ENCODE measurements at places on chromosomes 4 and X.

DNA sequence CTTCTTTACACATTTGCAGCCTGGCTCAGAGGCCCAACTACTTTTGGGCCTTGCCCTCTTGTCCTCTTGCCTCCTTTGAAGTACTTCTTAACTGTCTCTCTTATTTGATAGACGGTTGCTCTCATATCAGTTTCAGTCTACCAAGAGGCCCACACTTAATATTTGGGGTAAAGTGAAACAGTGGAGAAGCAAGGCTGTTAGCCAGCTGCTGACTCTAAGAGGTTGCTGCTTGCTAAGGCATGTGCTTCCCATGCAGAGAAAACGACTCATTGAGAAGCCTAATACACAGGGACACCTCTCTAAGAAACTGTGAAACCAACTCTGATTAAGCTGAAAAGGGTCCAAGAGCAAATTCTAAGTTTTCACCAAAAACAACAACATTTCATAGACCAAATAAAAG is 94.6 kb downstream of the PPP3CA start:
- DNase-seq, result no peak

DNA sequence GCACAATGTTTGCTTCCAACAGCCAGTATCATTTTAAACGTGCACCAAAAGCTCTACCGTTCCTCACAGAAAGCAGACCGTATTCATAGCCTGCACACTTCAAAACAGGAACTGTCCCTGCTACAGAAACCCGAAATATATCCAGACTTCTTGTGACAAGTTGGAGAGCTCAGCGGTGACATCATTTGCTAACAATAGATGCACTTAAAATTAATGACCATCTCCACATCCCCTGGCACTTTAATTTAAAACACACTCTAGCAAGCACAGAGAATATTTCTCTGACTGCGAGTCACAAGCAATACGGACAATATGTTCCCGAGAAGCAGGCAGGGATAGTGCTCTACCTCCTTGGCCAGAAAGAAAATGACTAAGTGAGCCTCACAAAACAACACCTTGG is 2.5 kb downstream of the NYX start:
- DNase-seq, result no peak

GRCh38 chr4:15320121-15320678 is 107.6 kb upstream of the C1QTNF7 start:
- DNase-seq, result no peak

DNA sequence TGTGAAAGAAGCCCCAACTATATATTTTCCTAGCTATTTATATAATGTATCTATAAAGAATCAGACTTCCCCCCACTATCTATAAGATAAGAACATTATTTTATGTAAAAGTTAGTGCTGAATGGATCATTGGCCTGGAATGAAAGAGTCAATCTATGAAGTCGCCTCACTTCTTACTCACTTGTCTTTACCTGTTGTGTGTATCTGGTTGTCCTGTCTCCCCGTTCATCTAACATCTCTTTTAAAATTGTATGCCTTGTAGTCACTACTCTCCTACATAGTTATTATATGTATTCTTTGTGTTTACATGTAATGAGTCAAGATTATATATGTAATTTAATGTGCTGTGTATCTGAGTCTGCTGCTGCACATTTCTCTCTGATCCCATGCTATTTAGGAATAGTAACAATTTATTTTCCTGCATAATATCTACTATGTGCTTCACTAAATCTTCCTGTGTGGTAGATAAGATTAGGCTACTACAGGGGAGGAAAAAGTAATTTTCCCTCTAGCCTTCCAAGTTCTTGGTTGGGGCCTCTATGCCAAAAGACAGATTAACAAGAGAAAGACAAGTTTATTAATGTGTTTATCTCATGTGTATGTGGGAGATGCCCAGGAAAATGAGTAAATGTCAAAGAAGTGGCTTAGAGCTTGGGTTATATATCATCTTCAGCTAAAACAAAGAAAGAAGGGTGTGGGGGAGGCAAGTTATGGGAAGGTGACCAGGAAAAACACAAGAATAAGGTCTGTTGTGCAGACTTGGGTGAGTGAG is 77.6 kb upstream of the FRMPD4 start:
- DNase-seq, result no peak

GRCh38 chrX:46831765-46832327 is 5.0 kb upstream of the RP2 start:
- DNase-seq, result peak; percentile 28

DNA sequence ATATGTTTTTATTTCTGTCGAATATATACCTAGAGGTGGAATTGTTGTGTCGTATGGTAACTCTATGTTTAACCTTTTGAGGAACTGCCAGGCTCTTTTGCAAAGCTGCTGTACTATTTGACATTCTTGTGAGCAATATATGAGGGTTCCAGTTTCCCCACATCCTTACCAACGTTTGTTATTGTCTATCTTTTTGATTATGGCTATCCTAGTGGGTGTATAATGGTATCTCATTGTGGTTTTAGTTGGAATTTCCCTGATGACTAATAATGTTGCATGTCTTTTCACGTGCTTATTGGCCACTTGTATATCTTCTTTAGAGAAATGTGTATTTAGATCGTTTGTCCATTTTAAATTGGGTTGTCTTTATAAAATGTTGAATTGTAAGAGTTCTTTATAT is 24.5 kb downstream of the REPS2 start:
- DNase-seq, result no peak

GRCh38 chrX:115324194-115324593 is 34.7 kb downstream of the LUZP4 start:
- no peak for DNase-seq

DNA sequence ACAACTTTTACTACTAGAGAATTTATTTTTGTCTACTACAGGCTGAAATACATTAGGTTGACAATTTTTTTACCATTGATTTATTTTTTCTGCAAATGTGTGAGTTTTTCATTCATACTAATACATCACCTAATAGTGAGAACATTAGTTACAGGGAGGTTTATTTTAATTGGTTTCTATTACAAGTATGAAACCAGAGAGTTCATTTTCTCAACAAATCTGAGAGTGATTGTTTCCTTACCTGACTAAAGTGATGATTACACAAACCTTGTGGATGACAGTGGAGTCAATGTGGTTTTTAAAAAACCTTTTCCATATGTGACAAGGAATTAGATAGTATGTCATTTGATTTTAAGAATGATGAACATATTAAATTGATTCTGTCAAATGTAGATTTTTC is 227.4 kb downstream of the PALLD start:
- no peak for DNase-seq

DNA sequence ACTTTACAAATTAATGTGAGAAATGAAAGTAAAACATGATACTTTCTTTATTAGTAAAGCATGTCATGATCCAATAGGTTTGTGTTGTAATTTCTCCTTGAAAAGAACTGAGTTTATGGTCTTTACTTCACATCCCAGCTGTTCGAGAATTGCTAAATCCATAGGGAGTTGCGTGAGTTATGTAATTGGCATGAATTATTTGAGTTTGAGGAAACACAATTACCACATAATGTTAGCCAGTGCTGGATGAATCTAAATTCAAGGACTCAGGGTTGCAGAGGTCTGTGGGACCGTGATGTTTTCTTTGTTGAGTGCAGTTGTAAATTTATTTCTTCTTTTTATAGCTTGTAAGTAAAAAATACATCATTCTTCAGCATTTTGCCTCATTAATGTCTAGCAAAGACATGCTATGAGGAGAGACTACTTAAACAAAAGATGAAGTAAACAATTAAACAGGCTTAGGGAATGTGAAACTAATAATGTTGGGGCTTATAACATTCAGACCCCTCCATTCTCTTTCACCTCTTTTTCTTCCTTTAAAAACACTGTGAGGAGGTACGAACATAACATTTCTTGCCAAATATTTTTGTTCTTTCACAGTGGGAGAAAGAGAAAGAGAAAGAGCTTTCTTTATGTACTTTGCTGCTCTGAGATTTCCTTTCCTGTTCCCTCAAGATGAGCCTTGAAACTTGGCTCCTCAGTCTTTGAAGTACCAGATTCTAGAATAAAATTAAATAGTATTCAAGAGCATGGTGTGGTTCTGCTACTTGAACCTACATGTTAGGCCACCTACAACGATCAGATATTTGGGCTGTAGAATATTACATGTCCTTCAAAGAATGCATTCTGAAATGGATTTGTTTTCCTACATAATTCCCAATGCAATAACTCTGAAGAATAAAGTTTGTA is 159.6 kb upstream of the ANK2 start:
- DNase-seq, result no peak

GRCh38 chr4:54539500-54540029 is 118.2 kb upstream of the KIT start:
- DNase-seq, result no peak

GRCh38 chr4:184400375-184400870 is 73.9 kb downstream of the IRF2 start:
- peak; percentile 24 for DNase-seq

DNA sequence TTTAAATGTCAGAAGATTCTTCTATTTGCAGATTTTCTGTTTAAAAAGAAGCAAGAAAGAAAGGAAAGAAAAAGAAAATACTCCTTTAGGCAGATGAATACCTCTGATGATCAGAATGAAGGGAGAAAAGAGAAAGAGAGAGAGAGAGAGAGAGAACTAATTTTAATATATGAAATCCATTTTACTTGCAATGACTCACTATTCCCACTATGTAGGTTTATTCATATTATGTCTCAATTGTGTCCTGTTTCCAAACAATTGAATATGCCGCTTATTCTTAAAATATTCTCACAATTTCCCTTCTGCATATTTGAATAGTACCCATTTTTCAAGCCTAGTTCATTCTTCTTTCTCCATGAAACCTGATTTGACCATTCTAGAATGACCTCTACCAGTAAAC is 11.7 kb downstream of the MEPE start:
- no peak for DNase-seq

- DNase-seq, result peak; percentile 37
These were observed 15.3 kb downstream of the CCNG2 start for GRCh38 chr4:77172336-77172735.

Measured in RKO (cell line).